Hippocampal formation (tissue), 2 donors: ENCODE measurements at places on chromosomes 5 and 9.

DNA sequence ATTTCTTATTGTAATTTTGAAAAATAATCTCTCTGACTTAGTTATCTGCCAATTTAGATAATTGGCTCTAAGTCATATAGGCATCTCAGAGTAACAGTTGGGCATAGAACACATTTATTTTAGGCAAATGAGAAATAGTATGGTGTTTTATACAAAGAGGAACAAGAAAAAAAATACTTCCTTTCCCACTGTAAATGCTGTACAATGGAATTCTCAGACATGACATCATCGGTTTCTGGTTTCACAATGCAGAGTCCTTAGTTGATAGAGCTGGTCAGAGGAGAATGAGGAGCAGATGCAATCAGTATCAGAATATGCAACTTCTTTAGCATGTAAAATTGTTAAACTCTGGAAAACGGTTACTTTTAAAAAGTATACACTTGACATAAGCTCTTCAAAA, 49.4 kb downstream of the PLK2 start:
- no peak for DNase-seq

DNA sequence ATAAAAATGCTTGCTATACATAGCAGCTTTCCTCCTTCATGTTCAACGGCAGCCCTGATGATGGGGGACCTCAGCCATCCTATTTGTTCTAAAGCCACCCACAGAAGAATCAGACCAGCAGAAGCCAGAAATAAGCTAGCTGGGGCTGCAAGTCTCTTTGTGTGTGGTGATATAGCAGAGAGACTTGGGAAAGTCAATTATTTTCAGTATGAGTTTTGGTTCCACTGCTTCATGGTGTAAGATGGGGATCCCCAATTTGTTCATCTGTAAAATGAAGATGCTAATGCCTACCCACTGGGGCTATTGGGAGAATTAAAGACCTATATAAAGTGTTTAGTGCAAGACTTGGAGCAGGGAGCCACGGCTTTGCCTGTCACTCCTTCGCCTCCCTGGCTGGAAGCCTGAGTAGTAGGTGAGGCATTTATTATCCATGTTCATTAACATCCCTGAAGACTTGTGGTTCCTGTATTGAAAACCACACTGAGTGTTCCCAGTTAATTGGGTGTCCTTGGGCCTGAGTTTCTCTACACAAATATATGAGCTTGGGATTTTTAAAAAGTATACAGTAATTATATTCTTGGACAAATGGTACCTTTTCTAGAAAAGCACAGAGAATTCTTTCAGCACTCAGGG, 210.1 kb upstream of the SLC24A2 start:
- DNase-seq: no peak

- DNase-seq: no peak
Measured at GRCh38 chr5:54590824-54591223, 73.3 kb downstream of the SNX18 start.

DNA sequence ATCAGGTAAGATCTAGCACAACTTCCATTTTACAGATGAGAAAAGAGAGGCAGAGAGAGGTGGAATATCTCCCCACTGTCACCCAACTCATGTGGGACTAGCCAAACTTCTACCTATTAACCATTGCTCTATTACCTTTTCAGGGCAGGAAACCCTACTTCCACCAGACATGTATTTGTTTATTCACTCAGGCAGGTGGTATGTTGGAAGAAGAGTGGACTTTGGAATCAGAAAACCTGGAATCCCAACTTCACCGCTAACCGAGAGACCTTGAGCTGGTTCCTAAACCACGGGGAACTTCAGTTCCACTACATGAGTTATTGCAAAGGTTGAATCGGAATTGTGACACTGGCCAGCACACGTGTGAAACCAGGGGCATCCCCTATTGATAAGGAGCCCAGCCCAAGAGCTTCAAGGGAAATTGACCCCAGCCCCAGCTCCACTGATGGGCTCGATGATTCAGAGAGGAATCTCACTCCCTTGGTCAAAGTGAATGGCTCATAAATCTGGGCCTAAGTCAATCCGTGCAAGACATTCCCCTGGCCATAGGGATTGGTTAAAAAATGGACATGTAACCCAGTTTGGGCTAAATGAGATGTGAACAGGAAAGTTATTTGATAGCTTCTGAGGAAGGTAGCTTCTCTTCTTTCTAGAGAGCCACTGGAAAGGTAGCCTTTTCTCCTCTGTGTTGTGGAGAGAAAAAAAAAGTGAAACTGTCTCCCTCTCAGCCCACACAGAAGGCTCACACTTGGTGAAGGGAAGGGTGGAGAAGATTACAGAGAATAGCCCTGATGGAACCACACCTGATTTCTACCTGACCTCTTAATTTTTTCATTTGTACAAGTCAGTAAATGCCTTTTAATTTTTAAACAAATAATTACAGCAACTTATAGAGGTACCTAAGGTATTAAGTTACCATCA, 5.5 kb upstream of the GLIS3 start:
- no peak for DNase-seq

- no peak for DNase-seq
Measured at GRCh38 chr5:4204276-4205141, 608.9 kb downstream of the IRX1 start.

DNA sequence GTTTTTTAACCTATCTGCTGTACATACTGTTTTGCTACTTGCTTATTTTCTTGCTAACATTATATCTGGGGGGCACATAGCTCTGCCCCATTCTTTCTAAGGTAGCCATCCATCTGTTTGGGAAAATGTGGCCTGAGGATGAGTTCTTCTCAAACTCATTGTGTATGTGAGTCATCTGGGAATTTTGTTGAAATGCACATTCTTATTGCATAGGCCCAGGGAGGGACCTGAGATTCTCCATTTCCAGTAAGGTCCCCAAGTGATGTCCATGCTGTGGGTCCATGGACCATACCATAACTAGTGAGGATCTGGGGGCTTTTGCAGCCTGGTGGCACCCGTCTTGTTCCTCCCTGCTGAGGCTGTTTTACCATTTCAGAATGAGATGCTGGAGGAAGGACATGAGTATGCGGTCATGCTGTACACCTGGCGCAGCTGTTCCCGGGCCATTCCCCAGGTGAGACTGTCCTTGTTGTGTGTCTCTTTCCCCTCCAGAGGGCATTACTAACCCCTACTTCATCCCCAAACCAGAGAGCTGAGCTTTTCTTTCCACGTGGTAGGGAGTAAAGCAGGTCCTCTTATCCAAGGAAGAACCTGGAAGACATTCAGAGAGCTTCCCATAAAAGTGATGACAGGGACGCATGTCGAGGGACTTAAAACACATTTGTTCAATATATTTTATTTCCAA, 28.6 kb downstream of the CYFIP2 start:
- DNase-seq: no peak

DNA sequence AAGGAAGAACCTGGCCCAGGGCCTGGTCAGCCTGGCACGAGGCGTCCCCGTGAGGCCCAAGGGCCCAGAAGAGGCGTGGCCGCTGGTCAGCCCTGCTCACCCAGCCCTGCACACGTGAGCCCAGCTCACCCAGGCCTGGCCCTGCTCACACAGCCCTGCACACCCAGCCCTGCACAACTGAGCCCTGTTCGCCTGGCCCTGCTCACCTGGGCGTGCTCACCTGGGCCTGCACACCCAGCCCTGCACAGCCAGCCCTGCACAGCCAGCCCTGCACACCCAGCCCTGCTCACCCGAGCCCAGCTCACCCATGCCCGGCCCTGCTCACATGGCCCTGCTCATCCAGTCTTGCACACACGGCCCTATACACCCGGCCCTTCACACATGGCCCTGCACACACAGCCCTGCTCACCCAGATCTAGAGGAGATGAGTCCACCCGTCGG, 2.1 kb downstream of the ZDHHC11 start:
- no peak for DNase-seq

GRCh38 chr5:96615223-96615622, 47.0 kb upstream of the CAST start:
- DNase-seq: no peak

DNA sequence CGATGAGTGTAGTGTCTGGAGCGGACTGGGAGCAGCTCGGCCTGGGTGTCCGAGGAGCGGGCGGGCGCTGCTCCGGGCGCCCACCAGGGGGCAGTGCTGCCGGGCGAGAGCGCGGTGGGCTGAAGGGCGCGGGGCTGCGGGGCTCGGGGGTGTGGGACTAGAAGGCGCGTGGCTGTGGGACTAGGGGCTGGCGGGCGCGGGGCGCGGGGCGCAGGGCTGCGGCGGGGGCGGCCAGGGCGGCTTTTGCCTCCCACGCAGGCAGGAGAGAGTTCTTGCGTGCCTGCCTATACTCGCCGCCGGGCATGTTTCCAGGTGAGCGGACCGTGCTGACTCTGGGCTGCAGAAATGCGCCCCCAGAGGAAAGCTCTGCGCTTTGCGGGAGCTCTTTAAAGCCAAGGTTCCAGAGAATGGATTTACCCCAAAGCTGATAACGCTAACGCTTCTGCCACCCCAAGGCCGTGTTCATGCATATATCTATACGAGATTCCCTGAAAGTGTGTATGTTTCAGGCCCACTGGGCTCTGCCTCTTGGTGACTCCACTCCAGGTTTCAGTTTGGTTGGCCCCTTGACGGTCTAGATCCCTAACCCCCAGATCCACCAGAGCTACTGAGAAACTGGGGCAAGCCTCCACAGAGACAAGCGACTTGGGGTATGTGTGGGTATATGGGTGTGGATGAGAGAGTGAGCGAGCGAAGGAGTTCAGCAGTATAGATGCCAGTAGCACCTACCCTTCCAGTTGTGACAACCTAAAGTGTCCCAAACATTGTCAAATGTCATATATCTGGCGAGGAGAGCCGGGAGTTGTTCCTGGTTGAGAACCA, 56.2 kb downstream of the ACER2 start:
- DNase-seq: peak; percentile 21

DNA sequence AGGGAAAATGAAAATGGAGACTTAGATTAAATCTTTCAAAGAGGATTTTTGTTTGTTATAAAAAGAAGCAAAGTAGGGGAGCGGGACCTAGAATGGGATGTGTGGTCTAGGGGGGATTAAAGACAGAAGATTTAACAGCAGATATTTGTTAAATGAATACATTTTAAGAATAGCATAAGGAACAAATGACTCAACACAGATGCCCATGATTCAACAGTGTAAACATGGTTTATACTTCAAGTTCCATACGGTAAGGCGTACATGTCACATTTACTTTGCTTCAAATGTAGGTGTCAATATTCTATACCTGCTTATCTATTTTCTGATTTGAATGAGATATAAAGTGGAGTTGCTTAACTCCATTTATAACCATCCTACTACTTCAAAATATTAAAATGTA, 1.5 kb downstream of the TICAM2 start:
- DNase-seq: no peak

- no peak for DNase-seq
Measured at GRCh38 chr9:110105107-110105506, 102.9 kb downstream of the C9orf152 start.

GRCh38 chr5:61806491-61807020, 474.5 kb downstream of the ZSWIM6 start:
- DNase-seq: no peak

DNA sequence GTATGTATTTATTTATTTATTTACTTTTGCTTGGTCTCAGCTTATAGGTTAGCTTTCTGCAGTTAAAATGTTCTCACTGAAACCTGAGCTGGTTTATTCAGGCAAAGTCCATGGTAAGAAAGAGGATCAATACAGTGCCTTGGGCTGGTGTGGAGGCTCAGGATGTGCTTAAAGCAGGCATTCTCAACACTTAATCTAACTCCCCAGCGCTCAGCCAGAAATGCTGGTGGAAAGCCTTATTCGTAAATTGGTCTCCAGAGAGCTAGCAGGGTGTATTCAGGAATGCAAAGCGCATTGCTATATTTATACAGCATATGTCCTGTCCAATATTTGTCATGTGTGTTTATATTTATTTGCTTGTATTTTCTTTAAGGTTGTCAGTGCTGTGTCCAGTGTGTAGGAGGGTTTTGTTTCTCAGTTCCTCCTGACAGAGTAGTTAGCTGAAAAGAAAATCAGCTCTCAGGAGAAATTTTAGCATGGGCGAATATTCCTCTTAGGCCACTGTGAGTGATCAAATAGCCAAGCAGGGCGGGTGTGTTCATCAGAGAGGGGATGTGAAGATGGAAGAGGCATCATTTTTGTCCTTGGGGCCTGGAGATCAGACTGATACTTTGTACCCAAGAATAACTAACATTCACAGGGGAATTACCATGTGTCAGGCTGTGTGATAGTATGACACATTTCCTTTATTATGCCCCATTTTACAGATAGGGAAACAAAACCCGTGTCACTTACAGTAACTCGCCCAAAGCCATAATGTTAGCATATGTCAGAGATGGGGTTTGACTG, 65.8 kb downstream of the DOCK2 start:
- no peak for DNase-seq

- no peak for DNase-seq
Measured at GRCh38 chr9:569296-569695, 272.2 kb upstream of the DMRT1 start.
